DMS153 (cell line): ENCODE measurements at places on chromosomes 13 and 19.

DNA sequence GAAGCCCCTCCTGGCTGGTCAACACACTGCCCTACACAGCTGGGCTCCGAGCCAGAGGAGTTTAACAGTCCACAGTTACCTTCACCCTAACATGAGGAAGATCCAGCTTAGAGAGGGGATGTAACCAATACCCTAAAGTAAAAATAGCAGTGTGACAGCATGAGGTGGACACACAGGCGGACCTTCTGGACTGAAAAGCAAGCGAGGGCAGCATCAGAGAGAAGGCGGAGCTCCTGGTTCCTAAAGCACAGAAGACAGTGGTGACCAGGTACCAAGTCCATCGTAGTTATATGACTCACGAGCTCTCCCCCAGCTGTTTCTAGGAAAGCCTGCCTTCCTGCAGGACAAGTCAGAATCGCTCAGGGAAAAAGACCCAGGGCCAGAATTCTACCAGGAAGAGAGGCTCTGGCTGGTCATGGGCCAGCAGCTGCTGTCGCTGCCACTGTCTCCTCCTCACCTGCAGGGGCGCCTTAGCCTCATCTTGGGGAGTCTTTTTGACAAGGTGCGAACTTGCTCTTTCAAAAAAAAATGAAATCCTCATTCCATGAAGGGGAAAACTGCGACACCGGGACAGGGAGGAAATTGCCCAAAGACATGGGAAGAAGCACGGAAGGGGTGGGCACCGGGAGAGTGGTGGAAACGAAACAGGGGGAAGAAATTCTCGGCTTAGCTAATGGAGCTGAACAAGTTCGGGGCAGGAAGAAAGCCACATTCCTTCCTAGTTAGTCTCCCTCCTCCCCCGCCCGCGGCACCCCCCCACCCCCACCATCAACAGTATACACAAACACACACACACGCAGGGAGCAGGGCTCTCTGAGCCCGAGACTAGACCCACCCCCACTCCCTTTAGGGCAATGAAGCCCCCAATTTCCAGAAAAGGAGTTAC lies 1.7 kb downstream of the ELL start:
- DNase-seq = peak; percentile 32

- peak; percentile 57 for DNase-seq
These were observed 2.1 kb downstream of the EFNB2 start for GRCh38 chr13:106533101-106533942.

DNA sequence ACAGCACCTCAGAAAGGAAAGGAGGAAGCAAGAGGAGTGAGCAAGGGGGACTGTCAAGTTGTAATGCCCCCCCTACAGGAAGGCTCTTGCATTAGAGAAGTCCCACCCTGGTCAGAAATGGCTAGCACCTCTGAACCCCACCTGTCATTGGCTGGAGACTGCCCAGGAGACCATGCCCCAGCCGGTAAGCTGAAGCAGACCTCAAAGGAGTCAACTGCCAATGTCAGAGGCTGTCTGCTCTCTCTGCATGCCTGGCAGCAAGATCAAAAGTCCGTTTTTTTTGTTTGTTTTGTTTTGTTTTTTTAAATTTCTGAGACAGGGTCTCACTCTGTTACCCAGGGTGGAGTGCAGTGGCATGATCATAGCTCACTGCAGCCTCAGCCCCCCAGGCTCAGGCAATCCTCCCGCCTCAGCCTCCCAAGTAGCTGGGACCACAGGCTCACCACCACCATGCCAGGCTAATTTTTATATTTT lies 8.1 kb upstream of the BCL3 start:
- no peak for DNase-seq

GRCh38 chr13:96159725-96160124 lies 69.8 kb downstream of the HS6ST3 start:
- no peak for DNase-seq

GRCh38 chr19:40681039-40681438 lies 9.4 kb downstream of the NUMBL start:
- no peak for DNase-seq
